ENCODE measurements at places on chromosomes 5 and 9.

GRCh38 chr9:104748359-104749031, 1.0 kb downstream of the NIPSNAP3A start:
- no peak for DNase-seq

DNA sequence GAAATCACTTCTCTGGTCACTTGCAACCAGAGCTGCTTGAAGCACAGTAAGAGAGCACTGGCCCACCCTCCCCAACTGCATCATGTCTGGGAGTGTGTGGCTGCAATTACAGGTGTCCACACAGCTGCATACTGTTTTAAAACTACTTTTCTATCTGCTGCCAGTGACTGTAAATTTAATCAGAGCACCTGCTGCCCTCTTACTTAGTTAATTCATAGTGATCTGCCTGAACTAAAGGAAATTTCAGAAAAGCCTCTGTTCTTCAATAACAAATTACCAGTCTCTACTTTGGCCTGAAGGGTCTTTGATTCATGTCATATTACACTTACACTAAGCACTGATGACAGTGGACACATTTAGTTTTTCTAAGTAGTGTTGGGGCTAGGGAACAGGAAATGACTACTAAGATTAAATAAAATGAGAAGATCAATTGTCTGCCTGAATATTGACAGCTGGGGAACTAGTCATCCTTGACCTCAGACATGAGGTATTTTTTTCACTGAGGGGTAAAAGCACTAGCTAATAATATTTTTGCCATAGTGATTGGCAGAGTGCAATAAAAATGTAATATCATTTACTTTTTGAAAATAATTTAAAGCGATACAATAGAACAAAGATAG, 788.9 kb upstream of the GRAMD2B start:
- DNase-seq = no peak

DNA sequence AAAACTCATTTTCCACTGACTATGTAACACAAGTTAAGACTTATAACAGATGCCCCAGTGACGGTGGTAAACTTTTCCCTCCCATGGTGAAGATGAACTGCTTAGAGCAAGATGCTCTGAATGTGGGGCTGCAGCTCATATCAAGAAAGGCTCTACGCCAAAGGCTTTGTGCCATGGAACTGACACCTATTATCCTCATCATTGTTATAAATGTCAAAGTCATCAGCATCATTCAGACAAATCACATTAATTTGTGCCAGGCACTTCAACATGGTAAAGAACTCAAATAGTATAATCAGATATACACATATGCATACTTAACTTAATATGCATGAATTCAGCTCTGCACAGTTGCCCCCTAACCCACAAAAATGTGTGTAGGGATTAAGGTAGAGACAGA, 305.9 kb upstream of the ATP10B start:
- DNase-seq = no peak

DNA sequence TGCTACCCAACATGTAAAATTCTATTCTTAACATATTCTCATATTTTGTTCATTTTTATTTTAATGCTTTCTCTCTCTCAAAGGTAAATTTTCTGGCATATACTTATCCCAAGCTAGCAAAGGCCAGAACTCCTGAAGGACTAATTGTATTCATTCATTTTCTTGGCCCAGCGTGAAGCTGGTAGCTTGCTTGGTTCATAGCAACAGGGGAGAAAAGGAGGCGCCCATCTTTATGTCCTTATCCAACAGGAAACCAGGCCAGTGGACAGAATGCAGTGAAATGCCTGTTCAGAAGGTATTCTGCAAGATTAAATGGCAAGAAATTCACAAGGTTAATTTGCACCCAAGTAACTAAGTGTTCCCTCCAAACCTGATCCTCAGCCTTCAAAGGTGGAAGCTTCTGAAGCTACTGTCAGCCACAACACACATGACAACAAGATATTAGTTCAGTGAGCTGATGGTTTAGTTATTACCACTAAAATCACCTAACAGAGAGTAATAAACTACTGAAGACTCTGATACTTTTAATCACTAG, 5.6 kb downstream of the EFNA5 start:
- DNase-seq = no peak

- DNase-seq = no peak
Measured at GRCh38 chr9:68507130-68507805, 33.4 kb downstream of the TMEM252 start.

GRCh38 chr5:61402244-61402823, 70.3 kb downstream of the ZSWIM6 start:
- DNase-seq = no peak

- DNase-seq = no peak
Measured at GRCh38 chr5:78760366-78760765, 111.8 kb upstream of the LHFPL2 start.

DNA sequence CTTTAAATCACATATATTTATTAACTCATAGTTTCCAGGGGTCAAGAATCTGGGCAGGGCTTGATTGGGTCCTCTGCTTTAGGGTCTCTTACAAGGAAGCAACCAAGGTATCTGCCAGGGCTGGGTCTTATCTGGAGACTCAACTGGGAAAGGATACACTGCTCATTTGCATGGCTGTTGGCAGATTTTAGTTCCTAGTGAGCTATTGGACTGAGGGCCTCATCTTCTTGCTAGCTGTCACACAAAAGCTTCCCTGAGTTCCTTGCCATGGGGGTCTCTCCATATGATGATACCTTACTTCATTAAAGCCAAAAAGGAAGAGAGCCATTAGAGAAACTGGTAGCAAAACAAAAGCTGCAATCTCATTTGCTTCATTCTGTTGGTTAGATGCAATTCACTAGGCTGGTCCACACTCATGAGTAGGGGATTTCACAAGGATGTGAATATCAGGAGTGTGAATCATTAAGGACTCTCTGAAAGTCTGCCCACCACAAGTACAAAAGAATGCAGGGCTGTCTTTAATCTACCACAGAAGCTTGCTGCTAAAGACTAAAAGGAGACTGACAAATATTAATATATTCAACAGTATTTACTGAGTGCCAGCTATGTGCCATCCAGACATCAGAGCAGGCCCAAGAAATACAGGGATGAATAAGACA, 42.0 kb upstream of the TIMD4 start:
- DNase-seq = no peak

DNA sequence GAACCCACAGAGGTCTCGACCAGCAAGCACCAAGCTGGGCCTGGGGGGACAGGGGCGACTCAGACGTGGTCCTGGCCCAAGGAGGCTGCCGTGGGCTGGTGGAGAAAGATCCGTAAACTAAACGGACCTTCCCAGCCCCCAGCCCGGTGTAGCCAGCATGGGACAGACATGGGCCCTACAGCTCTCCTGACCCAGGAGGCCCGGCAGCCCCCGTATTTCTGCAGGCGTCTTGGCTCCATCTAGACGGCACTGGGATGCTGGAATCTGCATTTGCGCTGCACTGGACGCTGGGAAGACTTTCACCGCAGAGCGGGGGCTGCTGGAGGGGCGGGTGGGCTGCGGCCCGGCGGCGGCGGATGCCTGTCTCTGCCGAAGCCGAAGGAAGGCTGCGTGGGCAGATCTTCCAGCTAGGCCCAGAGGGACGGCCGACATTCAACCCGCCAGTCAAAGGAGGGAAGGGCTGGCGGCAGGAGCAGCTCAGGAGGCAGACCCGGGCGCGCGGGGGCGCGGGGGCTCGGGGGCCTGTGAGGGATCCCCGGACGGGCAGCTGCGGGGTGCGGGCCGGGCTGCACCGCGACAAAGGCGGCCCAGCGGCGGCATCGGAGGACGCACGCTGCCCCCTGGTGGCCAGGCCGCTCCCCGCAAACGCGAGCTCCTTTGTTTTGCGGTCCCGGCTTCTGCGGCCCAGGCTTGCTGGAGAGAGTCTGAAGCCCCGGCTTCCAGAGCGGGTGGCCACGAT, 266.2 kb downstream of the NSG2 start:
- peak; percentile 39 for DNase-seq

- no peak for DNase-seq
Measured at GRCh38 chr9:18350995-18351595, 122.9 kb upstream of the ADAMTSL1 start.

- DNase-seq = no peak
Measured at GRCh38 chr5:129125819-129126218, 31.3 kb downstream of the ISOC1 start.

DNA sequence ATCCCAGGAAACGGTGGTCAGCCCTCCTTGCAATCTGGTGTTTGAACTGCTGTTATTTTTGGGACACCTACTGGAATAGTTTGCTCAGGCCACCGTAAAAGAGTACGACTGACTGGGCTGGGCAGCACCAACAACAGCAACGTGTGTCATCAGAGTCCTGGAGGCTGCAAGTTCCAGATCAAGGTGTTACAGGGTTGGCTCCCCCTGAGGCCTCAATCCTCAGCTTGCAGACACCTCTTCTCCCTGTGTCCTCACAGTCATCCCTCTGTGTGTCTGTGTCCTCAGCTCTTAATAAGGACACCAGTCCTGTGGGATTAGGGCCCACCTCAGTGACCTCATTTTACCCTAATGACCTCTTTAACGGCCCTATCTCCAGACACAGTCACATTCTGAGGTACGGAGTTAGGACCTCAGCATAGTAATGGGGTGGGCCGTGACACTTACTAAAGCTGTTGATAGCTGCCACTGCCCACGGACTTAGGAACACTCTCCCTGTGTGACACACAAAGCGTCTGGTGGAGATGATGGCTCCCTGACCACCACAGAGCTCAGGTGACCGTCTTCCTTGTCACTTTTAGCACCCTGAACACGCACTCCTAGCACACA, 16.8 kb downstream of the GLT6D1 start:
- DNase-seq = no peak

- no peak for DNase-seq
Measured at GRCh38 chr5:82918311-82919031, 158.7 kb downstream of the TMEM167A start.

- DNase-seq = no peak
Measured at GRCh38 chr5:68891718-68892117, 202.1 kb upstream of the SLC30A5 start.

DNA sequence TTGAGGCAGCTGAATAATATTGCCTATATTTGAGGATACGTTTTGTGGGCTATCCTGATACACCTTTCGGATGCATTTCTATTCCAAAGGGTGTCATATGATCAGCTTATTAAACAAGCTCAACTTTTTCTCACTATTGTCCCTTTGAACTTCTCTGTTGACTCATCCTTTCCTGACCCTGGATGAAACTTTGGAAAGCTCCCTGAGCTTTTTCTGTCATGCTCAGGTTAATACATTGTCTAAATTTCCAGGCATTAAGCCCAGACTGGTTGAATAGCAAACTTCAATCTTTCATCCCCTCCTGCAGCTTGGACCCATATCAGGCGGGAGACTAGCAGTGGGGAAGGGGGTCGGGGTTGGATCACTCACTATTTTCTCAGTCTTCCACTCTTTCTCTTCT, 104.9 kb upstream of the PTPN3 start:
- no peak for DNase-seq

DNA sequence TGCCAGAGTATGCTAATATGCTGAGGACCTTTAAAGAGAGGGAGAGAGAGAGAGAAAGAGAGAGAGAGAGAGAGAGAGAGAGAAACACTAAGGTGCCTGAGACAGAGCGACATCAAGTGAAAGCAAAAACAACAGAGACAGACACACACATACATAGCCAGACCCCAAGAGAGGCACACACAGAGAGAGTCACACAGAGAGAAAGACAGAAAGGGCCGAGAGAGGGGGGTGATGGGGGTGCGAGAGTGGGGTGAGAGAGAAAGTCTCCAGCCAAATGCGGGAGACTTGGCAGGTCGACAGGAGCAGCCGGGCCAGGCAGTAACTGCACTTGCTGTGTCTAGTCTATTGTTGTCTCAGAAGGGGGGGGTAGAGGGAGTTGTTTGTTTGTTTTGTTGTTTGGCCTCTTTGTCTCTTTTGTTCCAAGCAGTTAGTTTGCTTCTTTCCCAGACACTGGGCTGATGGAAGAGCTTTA, 30.1 kb upstream of the NFIB start:
- DNase-seq = no peak

DNA sequence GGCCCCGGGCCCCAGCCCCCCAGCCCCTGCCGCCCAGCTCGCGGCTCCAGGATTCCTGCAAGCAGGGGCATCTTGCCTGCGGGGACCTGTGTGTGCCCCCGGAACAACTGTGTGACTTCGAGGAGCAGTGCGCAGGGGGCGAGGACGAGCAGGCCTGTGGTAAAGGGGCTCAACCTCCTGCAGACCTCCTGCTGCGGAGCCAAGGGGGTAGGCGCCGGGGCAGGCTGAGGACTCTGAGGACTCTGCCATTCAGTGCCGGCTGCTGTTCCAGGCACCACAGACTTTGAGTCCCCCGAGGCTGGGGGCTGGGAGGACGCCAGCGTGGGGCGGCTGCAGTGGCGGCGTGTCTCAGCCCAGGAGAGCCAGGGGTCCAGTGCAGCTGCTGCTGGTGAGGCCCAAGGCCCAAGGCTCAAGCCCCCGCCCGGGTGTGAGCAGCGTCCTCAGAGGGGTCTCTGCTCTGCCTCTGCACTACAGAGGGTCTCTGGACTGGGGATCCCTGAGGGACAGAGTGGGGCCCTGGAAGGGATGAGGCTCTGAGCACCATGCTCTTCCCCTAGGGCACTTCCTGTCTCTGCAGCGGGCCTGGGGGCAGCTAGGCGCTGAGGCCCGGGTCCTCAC, 3.4 kb downstream of the MAMDC4 start:
- DNase-seq = no peak

GRCh38 chr5:112635771-112636731, 101.6 kb upstream of the APC start:
- DNase-seq = no peak

DNA sequence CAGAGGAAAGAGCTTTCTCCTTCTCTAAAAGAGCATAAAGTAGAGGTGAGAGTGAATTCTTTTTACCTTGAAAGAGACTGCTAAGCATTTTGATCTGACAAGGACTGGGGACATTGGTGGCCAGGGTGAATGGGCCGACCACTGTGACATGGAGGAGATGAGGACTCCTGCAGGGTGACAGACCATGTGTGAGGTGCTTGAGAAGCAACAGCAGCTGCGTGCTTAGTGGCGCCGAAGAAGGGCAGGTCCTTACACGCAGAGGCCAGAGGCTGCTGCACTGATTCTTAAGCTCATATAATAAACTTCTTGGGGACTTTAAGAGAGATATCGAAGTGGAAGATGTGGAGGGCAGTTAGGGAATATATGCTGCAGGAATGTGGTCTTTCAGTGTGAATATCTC, 8.7 kb upstream of the JAKMIP2 start:
- no peak for DNase-seq
